Right hindlimb (tissue), 1 donor: ENCODE measurements at places on chromosomes 1 and 21.
A peak's percentile ranks its signal among the peaks of the same experiment; 100 is the strongest.

- DNase-seq = no peak
Measured at GRCh38 chr1:3119725-3120124, 50.7 kb downstream of the PRDM16 start.

DNA sequence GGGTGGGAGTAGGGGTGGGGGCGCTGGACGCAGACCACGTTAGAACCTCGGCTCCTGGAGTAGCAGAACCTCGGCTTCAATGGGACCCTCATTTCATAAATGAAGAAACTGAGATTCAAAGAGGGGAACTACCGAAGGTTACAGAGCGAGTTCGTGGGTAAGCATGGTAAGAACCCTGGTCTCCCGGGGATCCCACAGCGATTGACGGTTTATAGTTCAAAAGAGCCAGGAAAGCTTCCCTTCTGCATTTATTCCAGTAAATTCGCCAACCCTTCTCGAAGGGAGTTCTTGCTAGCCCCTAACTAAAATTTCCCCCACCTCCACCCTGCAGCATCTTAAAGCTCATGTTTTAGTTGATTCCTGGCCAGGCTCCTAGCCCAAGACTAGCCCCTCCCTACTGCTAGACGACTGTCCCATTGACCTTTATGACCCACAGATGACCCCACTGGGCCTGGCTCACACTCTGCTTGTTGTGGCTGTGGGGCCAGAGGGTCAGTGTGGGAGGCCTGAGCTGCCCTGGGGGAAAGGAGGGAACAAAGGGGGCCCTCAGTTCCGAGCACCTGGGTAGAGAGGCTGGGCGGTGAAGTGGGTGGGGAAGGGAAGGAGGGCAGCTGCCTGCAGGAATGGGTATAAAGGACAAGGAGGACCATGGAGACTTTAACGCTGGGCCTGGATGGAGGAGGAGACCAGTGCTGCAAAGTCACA is 558 bp upstream of the KIF21B start:
- DNase-seq = no peak

DNA sequence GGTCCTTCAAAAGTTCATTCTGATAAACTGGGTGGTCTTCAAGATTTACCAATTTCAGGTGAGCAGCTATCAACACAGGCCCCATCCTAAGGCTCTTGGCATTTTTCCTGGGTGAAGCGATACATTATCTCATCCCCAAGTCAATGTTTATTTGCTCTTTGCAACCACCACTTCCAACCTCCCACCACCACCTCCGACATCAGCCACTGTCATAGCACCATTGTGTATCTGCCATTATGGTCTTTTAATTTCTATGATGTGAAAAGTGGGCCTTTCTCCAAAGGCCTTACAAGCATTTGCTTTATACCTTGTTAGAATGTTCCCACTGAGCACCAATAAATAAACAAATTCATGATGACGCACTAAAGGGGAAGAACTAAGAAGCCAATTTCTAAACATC is 47.2 kb downstream of the TBX15 start:
- DNase-seq = no peak

DNA sequence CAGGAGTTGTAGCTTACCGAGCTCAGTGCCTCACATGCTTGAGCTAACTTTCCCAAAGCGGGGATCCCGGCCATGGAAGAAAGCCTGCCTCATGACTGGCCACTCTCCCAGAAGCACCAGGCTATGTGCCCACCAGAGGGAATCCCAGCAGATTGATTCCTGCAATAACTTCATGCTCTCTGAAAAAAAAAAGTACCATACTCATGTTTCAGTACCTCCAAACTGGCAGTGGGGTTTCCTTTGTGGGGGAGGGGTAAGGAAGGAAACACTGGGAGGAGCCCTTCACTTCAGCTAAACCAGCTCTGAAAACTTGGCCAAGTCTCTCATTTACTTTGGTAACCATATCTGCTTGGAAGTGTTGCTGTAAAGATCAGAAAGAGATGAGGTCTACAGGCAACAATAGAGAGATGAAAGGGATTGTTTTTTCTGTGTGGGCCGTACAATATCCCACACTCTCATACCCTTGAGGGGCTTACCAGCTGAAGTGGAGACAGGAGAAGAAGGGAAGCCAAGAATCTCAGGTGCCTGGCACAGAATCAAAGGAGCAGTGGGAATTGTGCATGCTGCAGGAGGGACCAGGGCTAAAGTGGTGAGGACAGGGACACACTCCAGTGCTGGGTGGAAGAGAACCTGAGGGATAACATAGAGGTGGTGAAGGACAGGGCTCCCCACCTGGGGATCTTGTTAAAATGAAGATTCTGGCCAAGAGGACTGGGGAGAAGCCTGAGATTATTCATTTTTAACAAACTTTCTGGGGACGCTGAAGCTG is 42.4 kb upstream of the TACSTD2 start:
- DNase-seq = peak; percentile 22

GRCh38 chr1:7218210-7218832 is 433.1 kb downstream of the CAMTA1 start:
- DNase-seq = no peak

DNA sequence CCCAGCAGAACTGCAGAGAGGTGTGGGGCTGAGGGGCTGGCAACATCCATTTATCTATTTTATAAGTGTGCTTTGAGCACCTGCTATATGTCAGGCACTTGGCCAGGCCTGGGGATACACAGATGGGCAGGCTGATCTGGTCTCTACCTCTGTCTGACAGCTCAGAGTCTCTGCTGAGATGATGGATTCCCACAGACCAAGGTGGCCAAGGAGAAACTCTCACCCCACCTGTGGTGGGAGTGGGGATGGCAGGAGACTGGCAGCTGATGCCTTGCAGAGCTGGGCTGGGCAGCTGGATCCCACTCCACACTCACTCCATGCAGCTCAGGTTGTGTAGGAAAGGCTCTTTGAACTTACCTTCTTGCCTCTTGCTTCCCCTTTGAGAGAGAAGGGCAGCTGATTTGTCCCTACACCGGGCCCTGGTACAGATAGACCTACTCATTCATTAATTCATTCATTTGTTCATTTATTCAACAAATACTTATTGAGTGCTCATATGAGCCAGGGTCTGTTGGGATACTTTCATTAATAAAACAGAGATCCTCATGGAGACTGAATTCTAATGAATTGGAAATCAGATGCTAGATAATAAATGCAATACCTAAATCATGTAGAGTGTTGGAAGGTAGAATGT is 9.0 kb downstream of the ADORA1 start:
- no peak for DNase-seq

DNA sequence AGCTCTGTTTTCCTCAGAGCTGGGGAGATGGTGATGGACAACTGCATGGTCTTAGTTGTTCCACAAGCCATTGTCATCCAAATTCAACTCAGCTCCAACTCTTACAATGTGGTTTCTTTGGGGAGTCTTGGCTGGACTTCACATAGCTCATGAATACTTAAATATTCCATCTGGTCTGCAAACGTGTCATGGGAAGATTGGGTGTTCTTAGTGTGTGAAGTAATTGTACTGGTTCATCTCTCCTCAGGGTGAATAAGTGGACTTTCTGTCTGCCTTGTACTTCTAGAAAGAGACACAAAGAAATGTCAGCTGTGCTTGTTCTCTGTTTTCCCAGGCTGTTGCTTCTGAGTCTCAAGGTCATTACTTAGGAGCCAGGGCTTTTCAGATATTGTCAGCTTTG is 106.6 kb downstream of the VPS13D start:
- no peak for DNase-seq

GRCh38 chr1:226126824-226127569 is 59.5 kb downstream of the ACBD3 start:
- no peak for DNase-seq

DNA sequence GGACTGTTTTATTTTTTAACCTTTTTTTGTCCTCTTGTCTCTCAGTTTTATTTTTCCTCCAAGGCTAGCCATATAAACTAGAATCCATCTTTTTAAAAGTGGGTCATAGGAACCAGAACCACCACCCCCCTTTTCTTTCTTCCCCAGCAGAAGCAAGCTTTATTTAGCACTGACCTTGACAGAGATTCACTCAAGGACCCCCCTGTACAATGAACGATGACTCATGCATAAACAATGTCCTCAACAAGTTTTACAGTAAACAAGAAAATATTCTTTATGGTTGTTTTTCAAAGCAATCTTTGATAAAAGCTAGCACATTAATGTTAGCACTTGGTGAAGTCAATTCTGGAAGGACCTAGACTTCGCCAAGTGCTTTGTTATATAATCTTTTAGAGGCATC is 14.1 kb downstream of the PKN2 start:
- no peak for DNase-seq

GRCh38 chr1:221394011-221394544 is 347.8 kb downstream of the DUSP10 start:
- DNase-seq = no peak

DNA sequence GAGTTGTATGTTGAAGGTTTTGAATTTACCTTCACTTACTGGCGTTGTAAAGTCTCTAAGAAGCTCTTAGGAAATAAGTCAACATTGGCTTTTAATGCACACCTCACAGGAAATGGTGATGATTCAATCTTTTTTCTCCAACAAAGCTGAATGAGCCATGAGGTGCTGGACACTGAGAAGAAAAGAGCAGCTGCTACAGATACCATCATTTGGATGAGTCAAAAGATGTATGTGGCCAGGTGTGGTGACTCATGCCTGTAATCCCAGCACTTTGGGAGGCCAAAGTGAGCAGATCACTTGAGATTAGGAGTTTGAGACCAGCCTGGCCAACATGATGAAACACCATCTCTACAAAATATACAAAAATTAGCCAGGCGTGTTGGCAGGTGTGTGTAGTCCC is 3.3 kb upstream of the IL23R start:
- no peak for DNase-seq

DNA sequence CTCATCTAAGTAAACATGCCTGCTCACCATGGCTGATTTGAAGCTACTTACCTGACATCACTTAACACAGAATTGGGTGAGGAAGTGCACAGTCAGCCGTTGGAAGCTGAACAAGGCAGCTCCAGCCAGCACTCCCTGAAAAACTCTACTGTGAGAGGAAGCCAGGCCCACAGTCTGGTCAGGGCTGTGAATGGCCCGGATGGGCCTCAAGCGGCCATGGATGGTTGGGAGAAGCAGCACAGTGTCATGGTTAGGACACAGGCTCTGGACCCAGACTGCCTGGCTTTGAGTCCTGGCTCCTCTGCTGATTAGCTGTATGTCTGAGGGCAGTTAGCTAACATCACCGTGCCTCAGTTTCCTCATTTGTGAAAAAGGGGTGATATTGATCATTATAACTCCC is 267.8 kb downstream of the GRIK3 start:
- DNase-seq = no peak

DNA sequence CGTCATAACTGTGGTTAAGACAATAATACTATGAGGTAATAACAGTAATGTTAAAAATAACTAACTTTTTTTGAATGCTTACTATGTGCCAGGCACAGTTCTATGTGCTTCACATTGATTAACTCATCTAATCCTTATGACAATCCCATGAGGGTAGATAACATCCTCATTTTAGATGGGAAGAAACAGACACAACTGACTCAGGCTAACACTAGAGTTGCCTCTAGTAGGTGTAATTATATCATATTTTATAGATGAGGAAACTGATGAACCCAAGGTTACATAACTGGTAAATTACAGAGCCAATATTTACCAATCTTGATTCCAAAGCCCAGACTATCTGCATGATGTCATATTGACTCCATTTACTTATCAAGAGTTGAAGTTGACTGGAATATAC is 23.5 kb downstream of the SERPINC1 start:
- no peak for DNase-seq

DNA sequence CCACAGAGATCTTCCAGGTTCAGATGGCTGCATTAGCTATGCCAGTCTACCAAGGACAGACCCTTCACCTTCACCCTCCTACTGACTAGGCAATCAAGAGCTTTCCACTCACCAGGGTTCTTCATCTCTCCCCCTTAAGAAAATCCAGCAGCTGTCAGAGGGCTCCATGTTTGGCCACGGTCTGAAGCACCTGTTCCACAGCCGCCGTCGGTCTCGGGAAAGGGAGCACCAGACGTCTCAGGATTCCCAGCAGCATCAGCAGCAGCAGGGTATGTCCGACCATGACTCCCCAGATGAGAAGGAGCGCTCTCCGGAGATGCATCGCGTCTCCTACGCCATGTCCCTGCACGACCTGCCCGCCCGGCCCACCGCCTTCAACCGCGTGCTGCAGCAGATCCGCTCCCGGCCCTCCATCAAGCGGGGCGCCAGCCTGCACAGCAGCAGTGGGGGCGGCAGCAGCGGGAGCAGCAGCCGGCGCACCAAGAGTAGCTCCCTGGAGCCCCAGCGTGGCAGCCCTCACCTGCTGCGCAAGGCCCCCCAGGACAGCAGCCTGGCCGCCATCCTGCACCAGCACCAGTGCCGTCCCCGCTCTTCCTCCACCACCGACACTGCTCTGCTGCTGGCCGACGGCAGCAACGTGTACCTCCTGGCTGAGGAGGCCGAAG is 13.8 kb downstream of the TMCC2 start:
- DNase-seq = peak; percentile 47

GRCh38 chr1:15584489-15585363 is at the start of gene AGMAT:
Gene AGMAT, minus strand, starts transcription at chr1:15585051. Its CDS starts 84 bp downstream, at chr1:15584967.
- DNase-seq = peak; percentile 43
